CD4-positive, alpha-beta T cell (primary cell): ENCODE measurements at places on chromosomes 1 and 21. TPM values are rescaled to one million over a fixed set of nuclear protein-coding genes. Genes with fewer than 3 reads are reported as not detected.

Gene AIRE
- total RNA-seq: 0.16 TPM

Gene TPTE
- total RNA-seq: not detected

- no peak for DNase-seq
These were observed 64.7 kb downstream of the COQ8A start for GRCh38 chr1:227004796-227005195.

GRCh38 chr1:6796095-6796494, 10.8 kb downstream of the CAMTA1 start:
- no peak for DNase-seq

- no peak for DNase-seq
These were observed 86.1 kb upstream of the ADGRL2 start for GRCh38 chr1:81714636-81715035.

GRCh38 chr1:17251701-17252376, 2.9 kb downstream of the PADI3 start:
- DNase-seq: no peak

GRCh38 chr1:245822996-245823395, 668.2 kb downstream of the KIF26B start:
- no peak for DNase-seq

Gene RASAL2
- total RNA-seq: not detected

DNA sequence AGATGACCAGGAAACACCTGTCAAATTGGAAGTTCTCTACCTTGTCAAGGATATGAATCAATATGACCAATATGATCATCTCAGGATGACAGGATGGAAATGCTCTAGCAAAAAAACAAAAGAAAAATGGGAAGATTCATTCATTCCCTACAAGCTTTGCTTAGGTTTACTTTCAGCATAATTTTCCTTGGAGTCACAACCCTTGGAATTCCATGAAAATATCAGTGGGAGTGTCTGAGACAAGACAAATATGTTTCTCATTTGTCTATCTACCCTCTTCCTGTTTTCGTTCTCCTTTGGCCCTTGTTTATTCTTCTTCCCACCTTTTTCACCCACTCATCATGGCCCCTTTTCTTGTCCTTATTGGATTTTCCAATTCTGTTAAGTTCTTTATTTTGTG, 50.6 kb downstream of the COLGALT2 start:
- DNase-seq: no peak

DNA sequence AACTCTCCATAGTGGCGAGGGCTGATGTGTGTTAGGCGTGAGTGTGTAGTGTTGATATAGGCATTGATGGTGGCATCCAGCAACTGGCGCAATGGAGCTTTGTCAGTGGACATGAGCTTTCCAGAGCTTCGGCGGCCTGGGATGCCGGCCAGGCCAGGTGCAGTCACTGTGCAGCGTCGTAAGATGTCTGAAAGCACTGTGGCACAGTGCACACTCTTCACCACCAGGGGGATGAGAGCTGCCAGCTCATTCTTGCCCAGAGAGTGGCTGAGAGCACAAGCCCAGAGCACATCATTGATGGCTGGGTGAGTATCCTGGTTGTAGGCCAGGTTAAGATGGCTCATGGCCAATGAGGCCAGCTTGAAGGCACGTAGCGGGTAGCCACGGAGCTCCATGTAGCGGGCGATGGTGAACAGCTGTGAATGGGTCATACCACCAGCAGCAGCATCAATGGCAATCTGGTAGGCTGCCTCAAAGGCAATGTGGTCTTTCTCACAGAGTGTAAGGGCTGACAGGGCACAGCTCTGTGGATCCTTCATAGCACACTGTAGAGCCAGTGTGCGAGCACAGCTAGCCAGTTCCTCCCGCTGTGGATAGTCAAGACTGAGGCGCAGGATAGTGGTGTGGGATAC, 6.7 kb downstream of the UROD start:
- peak; percentile 79 for DNase-seq

Gene HSD3B2
- not detected for total RNA-seq

- DNase-seq: no peak
These were observed 46.4 kb upstream of the KRTAP19-8 start for GRCh38 chr21:31084689-31085088.

Gene PLCH2
- 47.6 TPM for total RNA-seq

- no peak for DNase-seq
These were observed 64.1 kb upstream of the TMPRSS15 start for GRCh38 chr21:18467715-18468114.

DNA sequence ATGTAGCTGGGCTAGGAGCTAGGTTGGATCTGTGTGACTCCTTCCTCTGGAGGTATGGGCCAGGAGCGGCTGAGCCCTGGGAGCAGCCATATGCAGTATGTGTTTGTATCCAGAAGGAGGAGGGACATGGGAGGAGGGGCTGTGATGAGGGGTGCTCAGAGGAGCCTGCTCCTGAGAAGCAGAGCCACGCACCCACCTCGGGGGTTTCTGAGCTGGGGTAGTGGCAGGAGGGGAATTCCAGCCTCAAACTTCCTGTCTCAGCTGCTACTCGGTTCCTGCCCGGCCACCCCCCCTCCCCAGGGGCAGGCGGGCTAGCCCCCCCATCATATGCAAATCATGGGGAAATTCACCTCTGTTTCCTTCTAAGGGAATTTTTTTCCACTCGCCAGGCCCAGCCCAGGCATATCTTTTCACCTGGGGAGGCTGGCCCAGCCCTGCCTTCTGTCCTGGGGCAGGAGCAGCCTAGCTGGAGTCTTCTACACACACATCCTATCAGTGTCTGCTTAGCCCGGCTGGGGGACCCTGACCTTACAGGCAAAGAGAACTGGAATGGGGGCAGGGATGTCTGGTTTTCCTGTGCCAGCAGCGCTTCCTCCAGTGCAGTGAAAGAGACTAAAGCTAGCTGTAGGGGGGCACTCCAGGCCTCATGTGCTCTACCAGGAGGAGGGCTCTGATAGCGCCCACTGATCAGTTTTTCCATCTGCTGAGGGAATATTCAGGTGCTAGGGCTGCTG, 3.0 kb downstream of the ZC3H12A start:
- DNase-seq: peak; percentile 86
